Kidney (tissue), 22 donors: ENCODE measurements at places on chromosomes 11 and 22. TPM values are rescaled to one million over a fixed set of nuclear protein-coding genes. Genes with fewer than 3 reads are reported as not detected.

DDTL gene
- 6.9 TPM for polyA plus RNA-seq

DDIAS gene
- 0.19 TPM for polyA plus RNA-seq

PANX3 gene
- polyA plus RNA-seq, result not detected

IFITM1 gene
- polyA plus RNA-seq, result 248 TPM

GNAZ gene
- 3.7 TPM for polyA plus RNA-seq

KRTAP5-7 gene
- not detected for polyA plus RNA-seq

TBX1 gene
- polyA plus RNA-seq, result 0.45 TPM

CHRM1 gene
- polyA plus RNA-seq, result 0.22 TPM

FIBIN gene
- 14.5 TPM for polyA plus RNA-seq

IL17RA gene
- polyA plus RNA-seq, result 4.2 TPM

OR4X1 gene
- not detected for polyA plus RNA-seq

C22orf42 gene
- not detected for polyA plus RNA-seq

SMC1B gene
- polyA plus RNA-seq, result not detected

MS4A12 gene
- polyA plus RNA-seq, result not detected

WNT7B gene
- polyA plus RNA-seq, result 2.4 TPM

KRTAP5-10 gene
- not detected for polyA plus RNA-seq
